Right ventricle myocardium superior (tissue), 1 donor: ENCODE measurements at places on chromosomes 4 and X.

DNA sequence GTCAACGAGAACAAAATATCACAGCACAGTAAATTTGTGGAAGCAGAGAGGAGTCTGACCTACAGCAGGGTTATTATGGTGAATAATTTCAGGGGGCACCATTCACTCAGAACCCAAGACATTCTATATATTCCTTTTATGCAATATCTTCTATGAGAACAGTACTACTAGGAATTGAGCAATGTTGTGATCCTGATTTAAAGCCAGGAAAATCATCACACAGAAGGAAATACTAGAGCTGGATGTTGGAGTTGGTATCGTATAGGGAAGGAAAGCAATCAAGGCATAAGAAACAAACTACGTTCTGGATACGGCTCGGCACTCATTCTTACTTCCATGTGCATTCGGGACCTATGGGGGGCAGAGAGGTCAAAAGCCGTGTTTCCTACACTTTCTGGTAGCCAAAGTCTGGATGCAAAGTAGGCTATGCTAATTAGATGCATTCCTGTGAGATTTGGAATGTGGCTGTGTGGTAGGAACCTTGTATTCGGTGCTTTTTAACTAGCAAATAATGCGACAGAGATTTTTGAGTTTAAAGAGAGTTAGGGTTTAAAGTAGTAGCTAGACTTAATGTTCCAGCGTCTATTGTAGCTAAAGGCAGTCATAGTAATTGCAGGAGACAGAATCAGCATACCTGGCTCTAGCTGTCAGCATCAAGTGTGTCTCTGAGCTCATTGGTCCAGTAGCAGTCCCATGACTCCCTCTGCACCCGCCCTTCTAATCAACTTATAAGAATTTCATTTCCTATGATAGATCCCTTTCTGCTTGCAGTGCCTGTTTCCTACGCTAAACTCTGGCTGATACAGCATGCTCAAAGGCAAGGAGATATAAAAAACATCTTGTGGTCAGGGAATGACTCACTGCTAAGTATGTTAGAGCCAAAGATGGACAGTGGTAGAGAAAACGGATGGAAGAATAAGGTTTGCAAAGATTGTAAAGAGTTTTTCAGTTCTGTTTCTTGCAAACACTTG is 43.3 kb upstream of the PDGFC start:
- DNase-seq: no peak

DNA sequence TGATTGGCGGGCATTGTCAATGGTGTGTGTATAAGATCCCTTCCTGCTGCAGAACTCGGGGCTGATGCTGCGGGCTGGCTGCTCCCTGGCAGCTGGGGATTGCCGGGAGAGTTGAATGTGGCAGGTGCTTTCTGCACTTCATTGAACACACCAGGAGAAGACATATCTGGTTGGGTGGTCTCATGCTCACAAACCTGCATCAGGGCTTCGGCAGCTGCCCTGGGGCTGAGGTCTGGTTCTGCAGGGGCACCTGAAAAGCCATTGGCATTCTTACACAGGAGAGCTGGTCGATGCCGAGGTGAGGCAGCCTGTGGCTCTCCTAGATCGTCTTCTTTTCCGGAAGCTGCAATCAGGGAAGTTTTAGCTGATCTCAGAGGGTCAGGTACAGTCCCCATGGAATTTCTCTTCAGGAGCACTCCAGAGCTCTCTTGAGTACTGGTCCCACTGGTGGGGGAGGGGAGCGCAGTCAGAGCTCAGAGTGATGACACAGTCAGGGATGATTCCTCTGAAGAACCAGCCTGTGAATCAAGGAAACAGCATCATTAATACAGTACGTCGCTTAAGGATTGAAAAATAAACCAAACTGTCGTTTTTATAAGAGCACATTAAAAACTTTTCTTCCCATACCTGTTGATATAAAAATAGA is 57.8 kb downstream of the GPRIN3 start:
- DNase-seq: no peak

- DNase-seq: no peak
Observed at GRCh38 chrX:70260104-70260503, at the start of gene P2RY4. TSS of gene P2RY4 (minus strand) at chrX:70260204. CDS start at chrX:70259624, 580 bp downstream.

DNA sequence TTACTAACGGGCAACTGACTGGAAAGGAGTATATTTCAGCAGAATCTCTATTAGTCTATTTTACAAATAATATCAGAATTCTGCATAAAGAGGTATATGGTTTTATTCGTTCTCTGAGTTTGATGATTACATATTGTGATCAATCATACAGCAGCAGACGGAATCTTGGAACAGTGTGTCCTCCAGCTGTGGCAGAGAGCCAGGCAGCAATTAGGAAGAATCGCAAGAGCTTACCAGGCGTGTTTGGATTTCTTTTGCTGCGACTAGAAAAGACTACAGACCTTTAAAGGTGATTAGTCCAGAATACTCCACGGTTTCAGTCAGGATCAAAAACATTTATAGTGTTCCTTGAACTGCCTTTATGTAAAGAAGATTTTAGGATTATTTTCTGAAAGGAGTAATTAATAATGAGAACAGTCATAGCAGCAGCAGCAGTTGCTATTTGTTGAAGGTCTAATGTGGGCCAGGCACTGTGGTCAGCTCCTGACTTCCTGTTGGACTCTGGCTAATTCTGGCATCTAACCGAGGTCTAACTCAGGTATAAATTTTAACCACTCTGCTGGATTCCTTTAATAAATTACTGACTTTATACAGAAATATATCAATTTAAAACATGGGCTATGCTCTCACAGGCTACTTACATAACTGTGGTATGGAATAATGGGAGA is 225.3 kb upstream of the CXorf66 start:
- DNase-seq: no peak
